Cerebellar cortex (tissue), 1 donor: ENCODE measurements at places on chromosomes 6 and 20.

DNA sequence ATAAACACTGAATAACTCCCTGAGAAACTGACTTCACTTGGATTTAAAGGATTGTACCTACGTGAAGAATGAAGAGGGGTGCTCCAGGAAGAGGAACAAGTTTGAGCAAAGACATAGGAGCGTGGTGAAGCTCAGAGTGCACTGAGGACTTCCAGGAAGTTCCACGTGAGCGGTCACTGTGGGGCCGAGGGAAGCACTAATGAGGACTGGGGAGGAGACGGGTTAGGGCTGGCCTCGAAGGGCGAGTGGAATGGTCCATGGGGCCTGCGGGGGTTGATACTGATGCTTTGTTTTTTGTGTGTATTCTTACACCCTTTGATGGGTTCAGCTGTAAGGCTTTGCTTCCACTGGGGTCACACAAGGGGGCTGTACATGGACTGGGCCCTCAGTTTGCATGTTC lies 91.9 kb downstream of the CDH4 start:
- DNase-seq: no peak

DNA sequence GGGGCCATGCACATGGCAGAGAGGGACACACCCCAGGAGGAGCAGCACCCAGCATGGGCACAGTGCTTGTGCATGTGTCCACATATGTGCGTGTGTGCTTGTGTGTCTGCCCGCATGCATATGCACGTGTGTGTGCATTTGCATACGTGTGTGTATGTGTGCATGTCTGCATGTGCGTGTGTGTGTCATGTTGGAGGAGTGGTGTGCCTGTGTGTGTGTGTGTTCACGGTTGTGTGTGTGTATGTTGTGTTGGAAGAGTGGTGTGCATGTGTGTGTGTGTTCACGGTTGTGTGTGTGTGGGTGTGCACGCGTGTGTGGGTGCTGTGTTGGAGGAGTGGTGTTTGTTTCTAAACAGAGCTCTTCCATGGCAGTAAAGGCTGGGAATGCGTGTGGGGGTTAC lies 50.7 kb upstream of the SLCO4A1 start:
- no peak for DNase-seq

- DNase-seq: no peak
These were observed 23.9 kb downstream of the NOL4L start for GRCh38 chr20:32560989-32561830.

DNA sequence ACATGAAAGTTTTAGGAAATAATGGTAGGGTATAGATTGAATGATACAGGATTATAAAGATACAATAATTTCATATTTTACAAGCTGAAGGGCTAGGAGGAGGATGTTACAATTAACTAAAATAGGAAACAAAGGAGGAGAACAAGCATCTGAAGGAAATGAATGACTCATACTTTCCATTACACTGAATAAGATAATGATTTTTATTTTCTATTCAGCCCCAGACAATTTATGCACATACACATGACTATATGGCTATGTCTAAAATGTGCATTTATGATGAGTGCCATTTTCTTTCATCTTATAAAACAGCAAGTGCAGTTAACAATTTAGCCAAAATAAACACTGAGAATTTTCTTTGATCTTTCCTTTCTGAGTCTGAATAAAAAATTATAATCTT lies 994.6 kb upstream of the ADGRB3 start:
- DNase-seq: no peak

- DNase-seq: no peak
These were observed 80.6 kb downstream of the BMP2 start for GRCh38 chr20:6848041-6848440.

- no peak for DNase-seq
These were observed 83.9 kb upstream of the AFDN start for GRCh38 chr6:167742719-167743303.

- DNase-seq: no peak
These were observed 65.0 kb upstream of the SIRPA start for GRCh38 chr20:1830240-1830639.

DNA sequence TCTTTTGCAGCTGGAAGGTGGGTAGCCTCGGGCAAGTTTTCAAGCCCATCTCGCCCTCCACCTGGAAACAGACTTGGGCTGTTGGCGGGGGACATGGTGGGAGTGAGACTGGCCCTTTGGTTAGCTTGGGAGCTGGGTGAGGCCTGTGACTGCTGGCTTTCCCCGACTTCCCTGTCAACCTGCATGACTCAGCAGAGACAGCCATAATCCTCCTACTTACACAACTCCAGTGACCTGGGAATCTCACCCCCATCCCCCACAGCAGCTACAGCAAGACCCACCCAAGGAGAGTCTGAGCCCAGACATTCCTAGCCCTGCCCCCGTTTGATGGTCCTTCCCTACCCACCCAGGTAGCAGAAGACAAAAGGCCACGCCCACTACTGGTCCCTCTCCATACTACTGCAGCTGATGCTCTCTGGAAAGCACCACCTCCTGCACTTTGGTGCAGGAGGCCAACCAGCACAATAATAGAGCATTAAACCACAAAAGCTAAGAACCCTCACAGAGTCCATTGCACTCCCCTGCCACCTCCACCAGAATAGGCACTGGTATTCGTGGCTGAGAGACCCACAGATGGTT lies 188.4 kb downstream of the TRDN start:
- no peak for DNase-seq

- peak; percentile 31 for DNase-seq
These were observed 824 bp downstream of the MPC1 start for GRCh38 chr6:166381733-166382499.

- DNase-seq: no peak
These were observed 108.5 kb upstream of the PRND start for GRCh38 chr20:4613184-4613583.

DNA sequence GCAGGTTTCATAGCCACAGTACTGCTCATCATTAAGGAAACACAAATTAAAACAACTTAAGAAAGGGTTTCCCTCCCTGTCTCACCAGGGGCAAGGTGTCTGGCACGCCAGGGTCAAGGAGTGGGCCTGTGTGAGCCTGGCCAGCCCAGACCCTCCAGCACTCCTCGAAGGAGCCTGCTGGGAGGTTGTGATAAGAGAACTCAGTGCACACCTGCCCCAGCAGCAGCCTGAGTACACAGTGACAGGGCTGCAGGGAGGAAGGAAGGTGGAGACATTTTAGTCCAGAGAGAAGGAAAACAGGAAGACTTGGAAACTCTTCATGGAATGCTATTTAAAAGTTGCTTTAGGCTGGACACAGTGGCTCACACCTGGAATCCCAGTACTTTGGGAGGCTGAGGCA lies 14.1 kb downstream of the NINL start:
- DNase-seq: no peak

- DNase-seq: no peak
These were observed 286.6 kb downstream of the UBE3D start for GRCh38 chr6:82779041-82779440.

DNA sequence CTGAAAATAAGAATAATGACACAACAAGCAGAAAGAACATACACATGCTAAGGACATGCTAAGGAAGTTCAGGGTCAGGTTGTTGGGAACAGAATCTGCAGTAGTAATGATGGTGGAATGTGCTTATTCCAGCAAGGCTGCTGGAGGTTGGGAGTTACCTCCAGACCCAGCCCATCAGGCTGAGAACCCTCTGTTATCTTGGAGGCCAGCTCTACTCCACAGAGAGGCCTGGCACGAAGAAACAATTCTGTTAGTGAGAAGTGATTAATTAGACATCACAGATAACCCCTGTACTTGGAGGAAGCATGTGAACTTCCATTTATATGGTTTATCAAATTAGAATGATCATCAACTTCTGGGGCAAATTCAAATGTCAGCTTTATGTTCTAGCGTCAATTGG lies 22.1 kb upstream of the ARHGAP18 start:
- DNase-seq: no peak

- DNase-seq: peak; percentile 4
These were observed 202.2 kb upstream of the PRND start for GRCh38 chr20:4519534-4519933.

DNA sequence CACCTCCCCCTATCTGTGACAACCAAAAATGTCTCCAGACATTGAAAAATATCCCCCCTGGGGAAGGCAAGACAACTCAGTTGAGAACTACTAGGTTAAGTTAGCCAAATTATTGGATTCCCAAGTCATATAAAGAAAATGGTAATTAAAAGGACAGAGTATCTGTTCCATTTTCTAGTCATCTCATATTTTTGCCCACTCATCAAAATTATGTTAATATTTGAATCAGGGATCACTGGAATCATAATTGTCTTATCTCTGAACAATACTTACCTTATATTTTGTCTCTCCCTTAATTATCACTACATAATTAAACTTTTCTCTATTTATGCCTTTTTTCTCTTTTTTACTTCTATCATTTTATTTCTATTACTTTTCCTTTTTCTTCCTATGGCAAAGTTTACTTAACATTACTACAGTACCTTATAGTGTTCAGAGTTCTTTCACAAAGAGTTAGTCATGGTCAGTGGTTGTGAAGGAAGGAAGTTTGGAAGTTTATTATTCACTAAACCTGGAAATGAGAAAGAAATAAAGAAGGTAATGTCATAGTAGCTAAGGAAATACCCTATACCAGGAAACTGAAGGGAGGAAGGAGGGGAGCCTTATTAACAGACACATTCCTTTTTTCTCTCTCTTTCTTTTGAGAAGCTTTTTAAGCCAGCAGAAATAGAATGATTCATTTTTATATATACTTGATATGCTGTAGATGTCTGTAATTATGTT lies 332.9 kb downstream of the COL12A1 start:
- no peak for DNase-seq

DNA sequence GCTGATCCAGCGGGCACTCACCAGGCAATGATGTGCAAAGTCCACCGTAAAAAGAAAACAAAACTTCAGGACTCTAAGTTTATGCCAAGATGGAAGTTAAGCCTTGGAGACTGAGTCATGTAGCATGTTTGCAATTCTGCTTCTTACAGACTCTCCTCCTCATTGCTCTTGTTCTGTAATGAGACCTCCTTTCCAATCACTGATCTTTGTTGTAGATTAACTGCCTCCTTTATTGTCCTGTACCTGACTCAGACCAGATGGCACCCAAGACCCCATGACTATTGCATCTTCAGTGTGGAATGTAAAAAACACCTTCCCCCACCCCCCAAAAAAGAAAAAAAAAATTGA lies 11.2 kb downstream of the NEU1 start:
- no peak for DNase-seq

DNA sequence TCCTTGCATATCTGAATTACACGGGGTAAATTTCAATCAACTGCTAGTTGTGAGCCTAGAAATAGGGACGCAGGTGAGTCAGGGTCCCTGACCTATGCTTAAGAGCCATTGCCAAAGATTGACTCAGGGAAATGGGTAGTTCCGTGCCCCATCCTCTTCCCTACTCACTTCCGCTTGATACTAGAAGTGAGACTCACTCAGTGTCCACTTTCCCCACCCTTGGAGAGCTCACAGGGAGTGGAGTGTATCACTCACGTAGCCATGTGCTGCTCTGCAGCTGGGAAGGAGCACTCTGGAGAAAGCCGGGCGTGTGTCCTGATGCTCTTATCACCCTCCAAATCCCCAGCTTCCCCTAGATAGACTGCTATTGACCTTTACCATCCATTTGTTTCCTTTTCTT lies 543 bp upstream of the MUC22 start:
- DNase-seq: no peak

DNA sequence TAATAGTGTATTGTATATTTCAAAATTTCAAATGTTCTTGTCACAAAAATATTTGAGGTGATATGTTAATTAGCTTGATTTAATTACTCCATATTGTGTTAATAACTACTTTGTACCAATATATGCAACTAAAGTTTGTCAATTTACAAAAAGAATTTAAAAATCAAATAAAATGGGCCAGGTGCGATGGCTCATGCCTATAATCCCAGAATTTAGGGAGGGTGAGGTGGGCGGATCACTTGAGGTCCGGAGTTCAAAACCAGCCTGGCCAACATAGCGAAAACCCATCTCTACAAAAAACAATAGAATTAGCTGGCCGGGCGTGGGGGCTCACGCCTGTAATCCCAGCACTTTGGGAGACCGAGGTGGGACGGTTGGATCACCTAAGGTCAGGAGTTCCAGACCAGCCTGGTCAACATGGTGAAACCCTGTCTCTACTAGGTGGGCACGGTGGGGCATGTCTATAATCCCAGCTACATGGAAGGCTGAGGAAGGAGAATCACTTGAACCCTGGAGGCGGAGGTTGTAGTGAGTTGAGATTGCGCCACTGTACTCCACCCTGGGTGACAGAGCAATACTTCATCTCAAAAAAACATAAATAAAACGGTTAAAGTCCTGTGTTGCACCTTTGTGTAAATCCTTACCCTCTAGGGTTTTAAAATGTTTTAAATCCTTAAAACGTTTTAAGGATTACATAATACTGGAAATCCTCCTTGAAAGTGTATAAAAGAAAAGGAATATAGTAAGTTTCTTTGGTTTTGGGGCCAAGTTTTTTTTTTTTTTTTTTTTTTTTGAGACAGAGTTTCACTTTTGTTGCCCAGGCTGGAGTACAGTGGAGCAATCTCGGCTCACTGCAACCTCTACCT lies 4.0 kb downstream of the HSPA1B start:
- no peak for DNase-seq

GRCh38 chr20:63533871-63534393 lies 3.2 kb downstream of the PTK6 start:
- DNase-seq: no peak

GRCh38 chr6:89977808-89978748 lies 83.8 kb downstream of the GJA10 start:
- DNase-seq: peak; percentile 39

DNA sequence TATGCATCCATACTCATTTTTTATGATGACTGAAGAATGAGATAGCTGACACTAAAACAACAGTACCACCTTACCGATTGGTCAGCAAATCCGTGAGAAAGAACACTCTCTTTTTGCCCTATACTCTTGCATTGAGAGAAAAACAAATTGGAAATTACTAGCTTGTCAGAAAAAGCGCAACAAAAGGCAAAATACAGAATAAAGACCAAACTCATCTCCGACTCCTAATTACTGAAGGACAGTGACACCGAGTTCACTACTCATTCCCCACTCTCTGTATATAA lies 2.1 kb downstream of the MCUR1 start:
- DNase-seq: no peak

- no peak for DNase-seq
These were observed 406.7 kb downstream of the CD83 start for GRCh38 chr6:14524319-14524718.

DNA sequence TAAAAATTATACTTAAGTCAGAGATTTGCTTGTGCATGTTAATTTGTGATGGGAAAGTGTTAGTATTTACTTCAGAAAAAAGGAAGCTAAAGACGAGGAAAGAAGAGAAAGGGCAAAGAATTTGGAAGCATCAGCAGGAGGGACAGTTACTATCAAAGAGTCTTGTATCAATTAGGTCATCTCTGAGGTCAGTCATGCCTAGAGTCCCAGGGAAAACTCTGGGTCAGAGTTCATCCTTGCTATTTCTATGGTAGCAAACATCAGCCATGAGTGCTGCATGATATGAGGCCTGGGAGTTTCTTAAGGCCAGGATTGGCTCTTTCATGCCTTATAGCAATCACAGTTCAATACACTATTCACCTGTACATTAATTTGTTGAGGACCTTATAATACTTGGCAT lies 292.9 kb downstream of the FARS2 start:
- DNase-seq: no peak

GRCh38 chr6:97473979-97474378 lies 191.0 kb upstream of the MMS22L start:
- DNase-seq: no peak
